Epithelial cell of prostate (primary cell): ENCODE measurements at places on chromosomes 4 and X.

DNA sequence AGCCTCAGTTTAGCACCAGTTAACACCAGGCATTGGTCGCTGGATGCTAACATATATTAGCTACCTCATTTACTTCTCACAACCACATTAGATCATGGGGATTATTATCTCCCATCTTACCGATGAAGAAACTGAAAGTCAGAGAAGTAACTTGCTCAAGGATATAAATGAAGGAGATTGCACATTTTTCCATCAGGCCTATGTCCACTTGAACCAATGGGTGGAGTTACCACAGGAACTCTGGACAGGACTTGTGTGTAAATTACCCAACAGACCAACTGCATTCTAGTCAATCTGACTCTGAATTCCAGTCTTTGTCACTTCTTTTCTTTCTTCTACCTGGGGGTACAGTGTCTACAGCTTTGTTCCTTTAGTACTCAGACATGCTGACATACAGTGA lies 1.8 kb downstream of the LNX1 start:
- DNase-seq = no peak

GRCh38 chr4:184550476-184550875 lies 76.1 kb upstream of the IRF2 start:
- no peak for DNase-seq

DNA sequence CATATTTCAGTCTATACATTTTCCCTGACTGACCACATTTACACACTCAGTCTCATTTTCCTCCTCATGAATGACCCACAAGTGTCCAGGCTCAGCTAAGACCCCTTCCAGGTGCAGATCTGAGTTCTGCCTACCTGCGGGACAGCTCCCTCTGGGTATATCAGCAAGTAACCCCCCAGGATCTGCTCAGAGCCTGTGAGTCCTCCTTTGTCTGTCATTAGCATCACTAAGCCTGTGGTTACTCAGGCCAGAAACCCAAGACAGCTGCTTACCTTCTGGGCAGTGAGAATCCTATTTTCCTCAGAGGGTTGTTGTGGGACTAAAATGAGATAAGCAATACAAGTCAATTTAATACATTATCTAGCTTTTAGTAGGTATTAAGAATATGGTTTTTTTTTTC lies 487.6 kb upstream of the BOD1L1 start:
- no peak for DNase-seq

- no peak for DNase-seq
Observed at GRCh38 chrX:155577682-155578081, 35.1 kb downstream of the TMLHE start.

- DNase-seq = no peak
Observed at GRCh38 chr4:105147016-105147552, 408 bp downstream of the TET2 start.

DNA sequence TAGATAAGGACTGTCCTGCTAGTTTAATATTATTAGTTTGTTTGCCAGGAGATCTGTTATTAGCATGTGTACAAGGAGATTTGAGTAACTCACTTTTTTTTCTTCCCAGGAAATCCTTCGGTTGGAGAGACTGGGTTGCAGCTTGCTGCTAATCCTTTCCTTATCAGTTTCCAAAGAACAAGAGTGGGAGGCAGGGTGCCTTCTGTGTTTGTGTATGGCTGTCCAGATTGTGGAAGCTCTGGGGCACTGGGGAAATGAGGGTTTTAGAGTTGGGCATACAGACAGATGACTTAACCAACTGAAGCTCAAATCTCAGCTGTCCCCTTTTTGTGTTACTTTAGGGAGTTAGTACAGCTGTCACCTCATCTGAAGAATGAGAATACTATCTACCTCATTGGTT lies 12.6 kb upstream of the SUPT20HL1 start:
- no peak for DNase-seq

- no peak for DNase-seq
Observed at GRCh38 chr4:137861682-137862081, 329.4 kb upstream of the PCDH18 start.

DNA sequence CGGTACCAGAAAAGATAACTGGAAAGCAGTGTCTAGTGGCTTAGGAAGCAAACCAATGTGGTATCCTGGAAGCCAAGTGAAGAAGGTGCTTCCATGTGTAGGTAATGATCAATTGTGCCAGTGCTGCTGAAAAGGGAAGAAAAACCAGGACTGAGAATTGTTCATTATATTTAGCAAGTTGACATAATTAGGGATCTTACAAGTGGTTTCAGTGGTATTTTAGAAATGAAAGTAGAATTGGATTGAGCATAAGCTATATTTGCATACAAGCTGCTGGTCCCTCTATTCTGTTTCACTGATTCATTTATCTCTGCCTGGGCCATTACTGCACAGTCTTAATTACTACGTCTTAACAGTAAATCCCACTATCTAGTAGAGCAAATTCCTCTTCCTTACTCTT lies 32.3 kb downstream of the PRDM8 start:
- no peak for DNase-seq

DNA sequence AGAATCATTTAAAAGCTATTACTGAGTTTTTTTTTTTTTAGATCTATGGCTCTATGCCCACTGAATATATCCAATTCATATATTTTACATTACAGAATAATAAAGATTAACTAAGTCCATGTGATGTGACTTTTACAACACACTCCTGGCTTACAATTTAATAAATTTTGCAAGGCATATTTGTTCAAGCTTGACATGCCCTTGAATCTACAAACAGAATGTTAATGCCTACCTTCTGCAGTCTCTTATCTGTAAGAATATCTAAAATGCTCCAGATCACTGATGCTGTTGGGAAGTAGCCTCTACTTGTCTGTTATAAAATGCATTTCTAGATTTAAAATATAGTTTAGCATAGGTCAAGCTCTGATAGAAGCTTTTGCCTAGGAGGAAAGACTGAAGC lies 100.7 kb upstream of the RASGEF1B start:
- no peak for DNase-seq

DNA sequence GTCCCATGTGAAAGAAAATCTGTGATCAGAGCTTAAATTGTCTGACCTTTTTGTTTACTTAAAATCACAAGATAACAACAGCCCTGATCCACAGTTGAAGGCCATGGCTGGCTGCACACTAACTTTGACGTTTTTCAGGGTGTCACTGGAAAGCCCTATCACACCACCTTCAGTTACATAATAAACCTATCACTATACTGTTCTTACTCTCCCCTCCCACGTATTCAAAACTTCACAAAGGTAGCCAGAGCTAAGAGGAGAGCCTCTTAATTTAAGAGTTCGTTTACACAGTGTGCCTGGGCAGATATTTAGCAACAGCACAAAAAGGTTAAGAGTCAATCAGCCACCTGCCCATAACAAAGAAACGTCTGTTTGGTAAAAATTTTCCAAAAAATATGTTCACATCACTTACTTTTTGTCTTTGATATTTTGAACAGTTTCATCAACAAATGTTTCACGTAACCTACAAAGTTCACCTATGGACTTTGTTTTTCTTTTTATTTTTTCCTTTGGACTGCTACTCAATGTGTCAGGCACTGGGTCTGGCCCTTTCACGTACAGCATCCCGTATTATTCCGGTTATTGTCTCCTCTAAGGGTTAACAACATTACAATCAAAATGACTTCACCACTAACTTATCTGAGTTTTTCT lies 25.0 kb downstream of the RFC1 start:
- DNase-seq = no peak

GRCh38 chrX:26649534-26649933 lies 433.6 kb downstream of the MAGEB5 start:
- no peak for DNase-seq

- DNase-seq = no peak
Observed at GRCh38 chr4:75821216-75821615, 81.0 kb downstream of the PPEF2 start.

GRCh38 chr4:165621983-165622382 lies 243.2 kb downstream of the CPE start:
- peak; percentile 10 for DNase-seq

DNA sequence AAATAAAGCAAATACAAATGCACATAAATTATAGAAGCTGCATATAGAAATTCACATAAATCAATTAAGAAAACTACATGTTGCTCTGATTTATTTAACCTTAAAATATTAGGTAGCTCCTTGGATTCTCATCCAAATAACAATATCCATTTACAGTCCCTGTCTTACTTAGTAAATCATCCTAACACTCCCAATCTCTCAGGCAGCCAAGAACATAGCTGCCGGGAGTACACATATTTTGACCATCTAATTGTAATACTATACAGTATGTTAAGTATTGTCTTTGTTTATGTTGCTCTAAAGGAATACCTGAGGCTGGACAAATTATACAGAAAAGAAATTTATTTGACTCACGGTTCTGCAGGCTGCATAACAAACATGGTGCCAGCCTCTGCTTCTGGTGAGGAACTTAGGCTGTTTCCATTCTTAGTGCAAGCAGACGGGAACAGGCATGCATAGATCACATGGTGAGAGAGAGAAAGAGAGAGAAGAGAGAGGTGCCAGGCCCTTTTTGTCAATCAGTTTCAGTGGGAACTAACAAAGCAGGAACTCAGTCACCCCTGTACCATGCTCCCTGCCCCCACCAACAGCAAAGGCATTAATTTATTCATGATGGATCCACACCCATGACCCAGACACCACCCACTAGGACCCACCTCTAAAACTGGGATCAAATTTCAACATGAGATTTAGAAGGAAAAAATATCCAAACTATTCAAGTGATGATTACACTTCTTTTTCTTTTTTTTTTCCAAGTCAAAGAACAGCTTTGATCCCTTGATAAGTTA lies 614.8 kb upstream of the TECRL start:
- no peak for DNase-seq

GRCh38 chr4:154658680-154659405 lies 46.4 kb upstream of the FGG start:
- no peak for DNase-seq

DNA sequence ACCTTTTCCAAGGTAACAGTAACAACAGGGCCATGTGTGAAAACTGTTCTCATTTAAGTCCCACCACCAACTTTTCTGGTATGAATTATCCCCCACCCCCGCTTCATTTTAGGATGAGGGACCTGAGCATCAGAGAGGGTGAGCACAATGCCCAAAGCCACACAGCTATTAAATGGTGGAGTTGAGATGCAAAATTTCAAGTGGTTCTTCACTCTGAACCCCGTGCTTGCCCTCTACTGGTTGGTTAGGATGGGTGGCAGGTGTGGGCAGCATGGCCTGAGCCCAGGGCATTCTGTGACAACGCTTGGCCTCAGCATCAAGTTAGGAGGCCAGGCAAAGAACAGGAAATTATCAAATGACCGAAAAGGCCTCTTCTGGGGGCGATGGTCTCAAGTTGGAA lies 33.5 kb downstream of the MED28 start:
- DNase-seq = no peak

DNA sequence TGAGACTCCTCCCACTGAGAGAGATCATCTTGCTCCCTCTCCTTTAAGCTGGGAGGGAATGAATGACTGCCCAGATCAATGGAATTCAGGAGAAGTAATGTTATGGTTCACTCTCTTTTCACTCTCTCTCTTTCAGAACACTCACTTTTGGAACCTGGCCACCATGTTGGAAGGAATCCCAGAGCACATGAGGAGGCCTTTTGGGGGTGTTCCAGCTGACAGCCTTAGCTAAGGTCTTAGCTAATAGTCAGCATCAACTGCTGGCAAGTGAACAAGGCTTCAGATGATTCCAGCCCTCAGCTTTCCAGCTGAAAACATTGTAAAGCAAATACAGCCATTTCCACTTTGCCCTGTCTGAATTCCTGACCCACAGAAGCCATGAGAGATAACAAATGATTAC lies 124.0 kb upstream of the CLNK start:
- no peak for DNase-seq

DNA sequence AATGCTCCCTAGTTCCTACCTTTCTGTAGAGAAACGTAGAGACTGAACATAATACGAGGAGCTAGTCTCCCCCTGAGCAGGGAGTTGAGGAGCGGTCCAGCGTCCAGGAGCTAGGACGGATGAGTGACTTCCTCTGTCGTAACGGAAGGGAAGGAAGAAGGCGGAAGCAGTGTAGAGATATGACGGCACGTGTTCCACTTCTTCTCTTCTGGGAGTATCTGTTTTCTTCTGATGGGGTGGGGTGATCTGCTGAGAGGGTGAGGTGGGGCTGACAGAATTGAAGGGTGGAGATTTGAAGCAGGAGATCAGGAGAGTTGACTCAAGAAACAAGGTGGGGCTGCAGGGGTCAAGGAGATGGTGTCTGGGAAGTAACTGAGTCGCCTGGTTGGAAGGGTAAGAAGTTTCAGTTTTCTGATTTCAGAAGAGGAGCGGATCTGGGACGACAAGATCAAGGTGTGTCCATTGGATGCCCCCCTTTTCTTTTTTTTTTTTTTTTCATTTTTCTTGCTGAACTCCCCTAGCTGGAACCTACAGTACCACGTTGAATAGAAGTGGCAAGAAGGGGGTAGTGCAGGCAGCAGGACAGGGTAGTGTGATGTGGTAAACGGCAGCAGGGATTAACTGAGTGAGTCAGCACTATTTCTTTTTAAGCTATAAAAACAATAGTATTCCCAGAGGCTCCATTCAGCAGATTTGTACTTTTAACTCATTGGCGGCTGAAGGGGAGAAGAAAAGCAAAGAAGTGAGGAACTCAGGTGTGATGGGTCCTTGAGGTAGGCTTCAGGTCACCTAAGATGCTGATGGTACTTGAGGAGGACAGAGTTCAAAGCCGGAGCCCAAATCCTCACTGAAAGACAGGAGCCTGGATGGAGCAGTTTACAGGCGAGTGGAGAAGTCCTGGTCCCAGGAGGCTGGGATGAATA lies 50.8 kb upstream of the SETD7 start:
- DNase-seq = no peak

DNA sequence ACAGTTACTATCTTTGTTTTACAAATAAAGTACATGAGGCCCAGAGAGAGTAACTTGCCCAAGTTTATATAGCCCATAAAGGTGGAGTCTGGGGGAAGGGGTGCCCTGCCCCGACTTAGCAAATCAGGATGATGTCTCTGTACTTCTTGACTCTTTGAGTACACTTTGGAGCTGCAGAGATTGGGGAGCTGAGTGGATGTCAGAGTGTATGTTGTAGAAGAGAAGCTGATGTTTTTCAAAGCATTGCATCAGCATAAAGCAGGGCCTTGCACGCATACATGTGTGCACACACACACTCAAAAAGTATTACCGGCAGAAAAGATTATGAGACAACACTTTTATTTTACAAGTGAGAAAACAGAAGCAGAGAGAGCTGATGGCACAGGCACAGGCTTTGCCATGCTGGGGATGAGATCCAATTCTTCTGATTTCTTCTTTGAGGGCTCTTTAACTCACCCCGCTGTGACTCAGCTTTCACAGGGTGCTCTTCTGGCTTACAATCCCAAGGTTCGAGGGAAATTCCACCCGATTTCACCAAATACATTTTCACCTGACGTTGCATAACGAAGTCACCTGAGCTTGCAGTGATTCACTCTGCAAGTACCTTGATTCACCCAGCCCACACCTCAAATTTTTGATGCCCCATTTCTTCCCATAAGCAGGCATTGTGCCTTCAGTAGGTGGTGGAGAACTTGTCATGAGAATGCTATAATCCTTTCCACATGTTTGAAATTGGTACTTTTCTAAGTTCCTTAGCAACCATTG lies 292.8 kb upstream of the BOD1L1 start:
- DNase-seq = peak; percentile 78

DNA sequence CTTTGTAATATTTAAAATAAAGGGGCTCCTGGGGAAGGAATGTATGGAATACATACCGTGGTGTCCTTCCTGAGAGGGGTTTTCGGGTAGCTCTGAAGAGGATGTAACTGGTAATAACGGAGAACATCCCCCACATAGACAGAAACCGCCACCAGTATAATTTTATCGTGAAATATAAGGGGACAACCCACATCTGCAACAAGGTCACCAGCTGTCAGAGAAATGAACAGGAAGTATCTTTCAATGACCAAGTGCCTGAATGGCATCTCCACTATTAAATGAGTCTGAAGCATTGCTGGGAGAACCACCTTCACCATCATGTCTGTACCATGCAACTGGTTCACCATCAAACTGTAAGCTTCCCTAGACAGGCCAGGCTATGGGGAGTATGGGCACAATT lies 31.7 kb downstream of the RNF175 start:
- no peak for DNase-seq
